Skeletal muscle cell (primary cell): ENCODE measurements at places on chromosomes 3 and 15.

GRCh38 chr3:140276703-140277102, 341.7 kb downstream of the CLSTN2 start:
- DNase-seq = no peak

DNA sequence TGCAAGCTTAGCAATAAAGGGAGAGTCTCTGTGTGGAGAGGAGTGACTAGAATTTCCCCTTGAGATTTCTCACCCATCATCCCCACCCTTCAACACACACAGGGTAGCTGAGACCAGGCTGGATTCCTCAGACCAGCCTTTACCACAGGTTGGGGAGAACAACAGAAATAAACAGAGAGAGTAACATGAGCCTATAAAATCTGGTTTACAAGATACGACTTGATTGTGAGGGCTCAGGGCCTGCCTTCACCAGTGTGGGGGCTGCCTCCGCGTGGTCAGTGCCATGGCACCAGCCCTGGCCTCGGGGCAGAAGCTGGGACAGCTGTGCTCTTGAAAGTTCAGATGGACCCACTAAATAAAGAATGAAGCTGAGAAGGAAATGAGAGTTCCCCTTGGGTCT, 14.6 kb upstream of the MAGEF1 start:
- no peak for DNase-seq

GRCh38 chr3:15174953-15175352, 31.1 kb upstream of the CAPN7 start:
- no peak for DNase-seq

- no peak for DNase-seq
These were observed 702.0 kb downstream of the GRM7 start for GRCh38 chr3:7562892-7563291.

DNA sequence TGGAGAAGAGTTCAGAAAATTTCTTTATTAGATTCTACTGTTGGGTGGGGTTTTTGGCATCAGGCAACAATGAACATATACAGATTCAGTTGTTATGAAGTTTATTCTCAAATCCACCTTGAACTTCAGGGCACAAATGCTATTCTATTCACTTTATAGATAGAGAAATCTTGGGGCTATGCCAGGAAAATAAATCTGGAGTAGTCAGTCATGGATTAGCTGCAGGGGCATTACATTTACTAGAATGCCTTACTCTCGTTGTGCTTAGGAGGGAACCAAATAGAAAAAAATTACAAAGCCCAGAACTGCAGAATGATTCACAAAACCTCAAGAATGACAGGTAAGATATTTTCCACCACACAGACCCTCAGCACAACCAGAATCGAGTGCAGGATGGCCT, 216.7 kb downstream of the CDIN1 start:
- no peak for DNase-seq

DNA sequence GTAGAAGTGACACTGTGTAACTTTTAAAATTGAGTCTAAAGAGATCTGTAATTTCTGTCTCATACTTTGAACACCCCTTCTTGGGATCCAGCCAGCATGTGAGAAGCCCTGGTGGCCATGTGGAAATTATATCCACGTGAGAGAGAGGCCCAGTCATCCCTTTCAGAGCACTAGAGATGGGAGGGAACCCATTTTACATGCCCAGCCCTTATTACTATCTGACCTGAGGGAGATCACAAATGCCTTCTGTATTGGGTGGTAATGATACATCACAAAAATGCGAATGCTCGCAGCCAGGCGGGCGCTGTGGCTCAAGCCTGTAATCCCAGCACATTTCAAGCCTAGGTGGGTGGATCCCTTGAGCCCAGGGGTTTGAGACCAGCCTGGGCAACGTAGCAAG, 27.3 kb upstream of the TRAK1 start:
- peak; percentile 64 for DNase-seq

DNA sequence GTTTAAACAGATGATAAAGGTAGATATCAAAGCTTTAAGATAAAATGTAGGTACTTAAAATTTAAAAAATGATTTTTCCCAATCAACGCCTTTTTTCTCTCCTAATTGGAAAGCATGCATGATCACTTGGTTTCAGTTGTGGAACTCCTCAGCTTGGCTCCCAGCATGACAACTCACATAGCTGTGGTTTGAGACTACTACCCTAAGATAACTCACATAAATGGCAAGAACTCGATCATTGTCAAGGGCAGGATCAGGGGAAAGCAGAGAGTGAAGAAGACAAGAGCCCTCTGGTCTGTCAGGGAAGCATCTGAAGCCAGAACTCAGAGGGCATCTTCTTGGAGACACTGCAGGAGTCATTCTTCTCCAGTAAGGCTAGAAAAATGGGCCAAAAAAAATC, 516.7 kb downstream of the NTRK3 start:
- no peak for DNase-seq

DNA sequence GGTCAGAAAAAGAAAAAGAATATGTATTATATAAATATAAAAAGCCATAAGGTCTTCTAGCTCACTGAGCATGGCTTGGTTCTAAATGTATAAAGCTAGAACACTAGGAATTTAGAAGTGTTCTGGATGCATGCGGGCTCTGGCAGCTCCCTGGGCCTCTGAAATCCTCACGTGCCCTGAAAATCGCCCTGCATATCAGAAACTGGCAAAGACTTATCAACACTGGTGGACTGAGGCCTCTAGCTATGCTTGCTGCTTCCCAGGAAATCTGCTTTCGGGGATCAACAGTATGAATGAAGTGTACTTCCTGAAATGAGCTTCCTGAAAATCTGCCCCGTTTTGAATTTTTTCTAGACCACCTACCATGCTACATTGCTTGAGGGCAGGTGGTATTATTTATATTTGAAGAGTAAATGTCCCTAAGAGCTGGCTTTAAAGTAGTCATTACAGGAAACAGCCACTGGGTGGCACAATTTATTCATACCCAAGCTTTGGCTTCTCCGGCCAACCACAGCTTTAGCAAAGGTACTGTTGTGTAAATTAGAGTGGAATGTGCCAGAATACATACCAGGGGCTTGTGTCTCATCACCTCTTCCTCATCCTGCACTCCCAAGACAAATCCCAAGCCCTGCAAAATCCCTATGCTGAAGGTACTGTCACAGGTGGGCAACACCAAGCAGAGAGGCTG, 17.7 kb downstream of the CRTAP start:
- no peak for DNase-seq

DNA sequence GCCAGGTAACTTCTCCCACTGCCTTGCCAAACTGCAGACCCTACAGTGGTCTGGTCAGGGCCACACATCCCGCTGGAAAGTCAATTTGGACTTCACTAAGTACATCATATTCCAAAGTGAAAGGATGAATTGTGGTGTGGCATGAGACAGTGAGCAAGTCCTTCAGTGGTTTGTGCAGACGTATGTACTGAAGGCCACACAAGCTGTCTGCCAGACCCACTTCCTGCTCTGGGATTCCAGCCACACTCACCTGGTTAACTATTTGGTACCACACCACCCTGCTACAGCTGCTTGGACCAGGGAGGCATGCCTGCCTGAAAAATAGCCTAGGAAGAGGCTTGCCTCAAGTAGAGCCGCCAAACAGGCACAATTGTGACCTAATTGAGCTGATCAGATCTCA, 94.1 kb upstream of the STRIT1 start:
- DNase-seq = no peak
